Stimulated activated CD8-positive, alpha-beta memory T cell treated with anti-CD3 and anti-CD28 coated beads, Interleukin-15, amount 100 ng/mL, for 24 hours (primary cell): ENCODE measurements at places on chromosomes 2 and 18.

DNA sequence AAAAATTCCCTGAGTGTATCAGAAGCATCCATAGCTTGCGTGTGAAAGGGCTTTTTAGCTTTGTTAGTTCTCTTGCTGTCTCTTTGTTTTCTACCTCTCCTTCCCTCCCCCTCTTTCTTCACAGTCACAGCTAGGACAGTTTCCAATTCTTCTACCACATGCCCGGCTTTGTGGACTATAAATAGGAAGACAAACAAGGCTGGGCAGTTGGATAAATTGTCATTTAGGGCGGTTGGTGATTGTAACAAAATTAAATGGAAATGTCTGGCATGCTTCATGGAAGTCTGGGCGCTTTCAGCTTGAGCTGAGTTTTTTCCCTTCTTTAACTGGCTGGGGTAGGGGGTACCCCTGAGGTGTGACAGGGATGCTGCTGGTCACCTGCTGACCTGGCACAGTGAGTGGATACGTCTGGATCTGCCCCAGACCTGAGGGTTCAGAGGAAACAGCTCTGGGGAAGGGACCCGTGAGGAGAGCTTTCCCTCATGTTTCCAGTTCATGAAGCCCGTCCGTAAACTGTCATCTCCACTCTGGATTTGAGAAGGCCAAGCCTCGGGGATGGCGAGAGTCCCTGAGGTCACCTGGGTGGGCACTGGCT, 29.0 kb upstream of the GIGYF2 start:
- no peak for DNase-seq

DNA sequence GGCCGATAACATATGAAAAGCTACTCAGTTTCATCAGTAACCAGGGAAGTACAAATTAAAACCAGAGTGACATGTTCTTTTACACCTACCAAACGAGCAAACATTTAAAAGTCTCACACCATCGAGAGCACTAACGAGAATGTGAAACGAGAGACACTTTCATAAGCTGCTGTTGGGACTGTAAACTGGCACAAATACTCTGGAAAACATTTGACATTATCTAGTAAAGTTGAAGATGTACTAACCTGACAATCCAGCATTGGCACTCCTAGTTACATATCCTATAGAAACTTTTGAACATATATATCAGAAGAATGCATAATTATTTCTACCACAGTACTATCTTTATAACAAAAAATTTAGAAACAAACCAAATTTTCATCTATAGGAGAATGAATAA, 28.1 kb downstream of the NBAS start:
- DNase-seq, result no peak

GRCh38 chr2:190446193-190446592, 38.0 kb downstream of the MFSD6 start:
- no peak for DNase-seq

DNA sequence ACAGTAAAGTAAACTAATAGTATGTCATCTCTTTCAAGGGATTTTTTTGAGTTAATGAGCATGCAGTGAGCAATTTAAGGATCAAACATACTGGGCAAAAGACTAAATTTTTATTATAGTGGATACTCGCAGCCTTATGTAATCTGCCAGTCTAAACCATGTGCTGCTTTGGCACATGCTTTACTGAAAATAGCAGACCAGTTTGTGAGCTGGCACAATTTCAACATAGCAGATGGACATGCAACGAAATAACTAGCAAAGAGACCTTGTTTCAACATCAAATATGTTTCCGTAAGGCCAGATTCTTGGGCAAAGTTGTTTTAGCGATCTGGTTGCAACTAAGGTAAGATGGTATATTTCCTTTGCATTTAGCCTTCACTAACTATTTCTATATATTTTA, 807.3 kb downstream of the NR4A2 start:
- no peak for DNase-seq

GRCh38 chr18:36095936-36096519, 28.7 kb upstream of the RPRD1A start:
- DNase-seq, result no peak

DNA sequence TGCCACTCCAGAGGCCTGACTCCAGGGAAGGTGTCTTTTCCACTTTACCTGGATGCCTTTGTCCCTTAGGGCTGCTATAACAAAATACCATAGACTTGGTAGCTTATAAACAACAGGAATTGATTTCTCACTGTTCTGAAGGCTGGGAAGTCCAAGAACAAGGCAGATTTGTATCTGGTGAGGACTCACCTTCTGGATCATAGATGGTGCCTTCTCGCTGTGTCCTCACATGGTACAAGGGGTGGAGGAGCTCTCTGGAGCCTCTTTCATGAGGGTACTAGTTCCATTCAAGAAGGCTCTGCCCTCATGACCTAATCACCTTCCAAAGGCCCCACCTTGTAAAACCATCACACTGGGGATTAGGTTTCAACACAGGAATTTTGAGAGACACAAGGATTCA, 52.1 kb downstream of the SLC4A3 start:
- no peak for DNase-seq

DNA sequence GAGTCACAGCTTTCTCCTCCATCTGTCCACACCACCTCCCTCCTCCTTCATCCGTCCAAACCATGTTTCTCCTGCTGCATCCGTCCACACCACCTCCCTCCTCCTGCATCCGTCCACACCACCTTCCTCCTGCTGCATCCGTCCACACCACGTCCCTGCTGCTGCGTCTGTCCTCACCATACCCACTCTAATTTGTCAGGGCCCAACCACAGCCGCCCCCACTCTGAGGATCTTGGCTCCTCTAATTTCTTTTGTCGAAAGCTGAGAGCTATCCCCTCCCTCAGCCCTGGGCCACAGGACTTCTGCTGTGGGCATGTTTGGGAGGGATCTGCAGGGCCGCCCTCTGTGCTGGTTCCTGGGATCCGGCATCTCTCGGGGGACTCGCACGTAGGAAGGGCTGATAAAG, 67.4 kb downstream of the TPO start:
- DNase-seq, result no peak

DNA sequence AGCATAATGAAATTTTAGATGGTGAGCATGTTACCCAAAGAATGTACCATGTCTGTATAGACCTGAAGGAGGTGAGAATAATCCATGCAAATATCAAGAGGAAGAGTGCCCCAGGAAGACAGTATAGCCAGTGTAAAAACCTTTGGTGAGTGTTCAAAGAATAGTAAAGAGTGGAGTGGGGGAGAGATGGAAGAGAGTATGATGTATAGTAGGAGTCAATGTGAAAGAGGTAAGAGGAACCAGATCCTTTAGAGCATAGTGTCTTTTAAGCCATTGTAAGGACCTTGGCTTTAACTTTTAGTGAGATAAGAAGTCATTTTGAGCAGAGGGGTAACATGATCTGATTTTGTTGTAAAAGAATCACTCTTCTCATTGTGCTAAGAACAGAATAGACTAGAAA, 1052.3 kb upstream of the ZEB2 start:
- no peak for DNase-seq

DNA sequence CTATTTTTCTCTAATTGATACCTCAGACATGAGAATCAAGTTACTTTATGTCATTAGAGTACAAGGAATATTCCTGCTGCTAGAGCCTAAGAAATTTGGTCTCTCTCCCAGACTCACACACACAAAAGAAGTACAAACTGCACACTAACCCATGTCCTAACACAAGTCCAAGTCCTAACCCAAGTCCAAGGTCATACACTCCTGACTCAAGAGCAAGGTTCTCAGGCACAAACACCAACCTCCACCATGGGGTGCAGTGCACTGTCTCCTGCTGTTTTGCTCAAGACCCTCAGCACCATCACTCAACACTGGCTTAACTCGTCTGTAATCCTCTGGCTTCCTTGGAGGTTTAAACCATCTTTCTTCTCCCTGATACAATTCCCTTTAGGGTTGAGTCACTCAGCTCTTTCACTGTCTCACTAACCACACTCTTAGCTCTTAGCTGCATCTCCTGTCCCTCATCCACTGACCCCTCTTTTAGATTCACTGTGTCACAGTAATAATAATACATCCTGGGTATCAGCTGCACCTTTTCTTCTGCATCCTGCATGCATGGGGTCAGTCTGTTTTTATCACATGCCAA, 129.8 kb downstream of the BCL2L11 start:
- no peak for DNase-seq

GRCh38 chr2:214310319-214310718, 100.5 kb upstream of the VWC2L start:
- no peak for DNase-seq

GRCh38 chr2:30268296-30268871, 37.0 kb downstream of the LBH start:
- DNase-seq, result no peak

- no peak for DNase-seq
Measured at GRCh38 chr2:184449760-184450159, 148.6 kb upstream of the ZNF804A start.

GRCh38 chr2:119116411-119117295, 41.9 kb downstream of the C1QL2 start:
- DNase-seq, result no peak

DNA sequence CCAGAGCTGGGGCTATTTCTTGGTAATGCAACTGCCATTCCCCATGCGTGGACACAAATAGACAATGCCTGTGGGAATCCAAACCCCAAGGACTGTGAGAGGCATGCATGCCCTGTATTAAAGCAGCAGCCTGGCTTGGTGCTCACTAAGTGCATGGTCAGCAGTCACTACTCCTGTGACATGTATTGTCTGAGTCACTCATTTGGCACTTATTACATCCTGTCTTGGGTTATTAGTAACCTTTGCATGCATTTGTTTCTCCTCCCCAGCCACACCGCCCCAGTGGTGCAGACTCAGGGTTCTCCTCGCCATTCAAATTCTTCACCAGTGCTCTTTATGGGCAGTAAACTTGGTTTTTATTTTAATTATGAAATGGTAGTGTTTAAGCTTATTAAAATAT, 30.2 kb downstream of the PRKCE start:
- DNase-seq, result no peak

DNA sequence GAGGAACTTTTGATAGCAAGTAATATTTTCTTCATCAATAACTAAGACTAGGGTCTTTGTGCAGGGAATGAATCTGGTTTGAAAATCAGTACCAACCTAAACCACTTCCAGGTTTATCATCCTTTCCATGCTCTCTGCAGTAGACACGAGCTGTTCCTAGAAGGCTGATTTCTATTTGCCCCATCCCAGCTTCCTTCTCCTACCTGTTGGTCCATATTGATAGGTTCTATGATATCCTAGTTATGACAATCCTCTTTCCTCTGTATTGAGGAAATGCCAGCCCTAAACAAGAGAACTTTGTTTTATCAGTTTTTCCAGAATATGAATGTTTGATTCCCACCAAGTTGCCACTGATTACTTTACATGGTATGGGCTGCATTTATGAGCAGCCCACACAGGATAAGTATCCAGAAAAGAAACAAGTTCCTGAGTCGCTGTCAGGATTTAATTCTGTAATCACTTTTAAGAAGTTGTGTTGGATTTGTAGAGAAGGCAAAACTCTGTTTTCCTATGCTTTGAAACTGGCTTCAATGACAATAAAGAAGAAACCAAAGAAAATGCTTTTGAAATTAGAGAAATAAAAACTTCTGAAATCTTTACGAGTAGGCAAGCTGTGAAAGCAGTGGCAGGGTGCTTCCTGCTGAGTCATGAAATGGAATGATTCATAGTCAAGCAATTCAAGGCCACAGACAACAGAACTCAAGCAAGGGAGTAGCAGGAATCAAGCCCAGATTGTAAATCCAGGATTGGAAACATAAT, 37.3 kb upstream of the TANK start:
- no peak for DNase-seq

DNA sequence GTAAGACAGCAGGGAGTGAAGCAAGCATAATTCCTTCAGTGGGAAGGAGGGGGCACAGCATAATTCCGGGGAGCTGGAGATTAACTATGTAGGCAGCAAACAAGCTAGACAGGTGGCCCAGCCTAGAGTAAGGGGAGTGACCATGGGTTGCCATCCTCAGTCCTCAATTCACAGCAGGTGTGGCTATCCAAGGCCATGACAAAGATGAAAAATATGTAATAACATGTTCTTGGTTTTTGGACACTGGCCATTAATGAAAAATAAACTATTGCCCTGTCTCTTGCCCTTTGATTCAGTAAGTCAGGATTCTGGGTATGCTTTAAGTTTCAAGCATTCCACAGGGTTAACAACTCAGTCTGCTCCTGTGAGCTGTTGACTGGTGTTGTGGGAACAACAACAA, 65.0 kb downstream of the CYP1B1 start:
- DNase-seq, result no peak

DNA sequence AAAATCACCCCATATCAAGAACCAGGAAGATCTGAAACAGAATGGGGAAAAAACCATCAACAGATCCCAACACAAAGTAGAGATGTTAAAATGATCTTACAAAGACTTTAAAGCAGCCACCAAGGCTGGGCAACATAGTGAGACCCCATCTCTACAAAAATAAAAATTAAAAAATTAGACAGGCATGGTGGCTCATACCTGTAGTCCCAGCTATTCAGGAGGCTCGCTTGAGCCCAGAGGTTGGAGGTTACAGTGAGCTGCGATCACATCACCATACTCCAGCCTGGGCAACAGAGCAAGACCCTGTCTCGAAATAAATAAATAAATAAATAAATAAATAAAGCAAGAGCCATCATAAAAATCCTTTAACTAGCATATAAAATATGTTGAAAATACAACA, 20.5 kb downstream of the RPRD1A start:
- no peak for DNase-seq

GRCh38 chr18:59994357-59994756, 94.6 kb downstream of the PMAIP1 start:
- DNase-seq, result no peak

DNA sequence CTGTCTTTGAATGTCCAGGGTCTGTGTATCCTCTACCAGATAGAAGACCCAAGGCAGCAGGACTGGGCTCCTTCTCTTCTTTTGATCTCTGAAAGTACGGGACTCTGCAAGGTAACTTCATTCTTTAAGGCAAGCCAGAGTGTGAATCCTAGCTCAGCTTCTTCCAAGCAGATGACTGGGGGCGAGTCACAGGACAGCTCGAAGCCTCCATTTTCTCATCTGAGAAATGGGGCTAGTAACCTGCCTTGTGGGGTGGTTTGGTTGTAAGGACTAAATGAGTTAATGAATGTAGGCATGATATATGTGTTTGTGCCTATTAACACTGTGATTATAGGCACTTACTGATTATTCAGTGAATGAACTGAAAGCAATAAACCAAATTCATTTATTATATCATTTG, 46.7 kb downstream of the DGKD start:
- no peak for DNase-seq

DNA sequence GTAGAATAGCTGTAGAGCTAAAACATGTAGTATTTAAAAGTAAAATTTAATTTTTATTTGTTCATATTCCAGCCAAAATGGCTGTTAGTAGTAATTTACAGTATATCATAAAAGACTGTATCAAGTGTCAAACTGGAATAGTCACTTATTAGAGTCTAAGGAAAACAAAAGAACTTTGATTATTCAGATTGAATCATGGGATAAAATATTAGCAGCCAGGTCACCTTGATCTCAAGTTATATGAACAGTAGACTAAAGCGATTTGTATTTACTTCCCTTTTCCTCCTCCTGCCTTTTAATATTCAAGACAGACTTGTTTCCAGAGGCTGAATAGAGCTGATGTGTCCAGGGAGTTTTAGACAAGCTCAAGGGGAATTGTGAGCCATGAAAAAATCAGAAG, 54.4 kb downstream of the PMAIP1 start:
- no peak for DNase-seq

- DNase-seq, result no peak
Measured at GRCh38 chr2:199118673-199119112, 339.0 kb downstream of the SATB2 start.
